ENCODE measurements at places on chromosomes 5 and 9.

GRCh38 chr5:161431963-161432362 is 114.6 kb downstream of the GABRB2 start:
- no peak for DNase-seq

DNA sequence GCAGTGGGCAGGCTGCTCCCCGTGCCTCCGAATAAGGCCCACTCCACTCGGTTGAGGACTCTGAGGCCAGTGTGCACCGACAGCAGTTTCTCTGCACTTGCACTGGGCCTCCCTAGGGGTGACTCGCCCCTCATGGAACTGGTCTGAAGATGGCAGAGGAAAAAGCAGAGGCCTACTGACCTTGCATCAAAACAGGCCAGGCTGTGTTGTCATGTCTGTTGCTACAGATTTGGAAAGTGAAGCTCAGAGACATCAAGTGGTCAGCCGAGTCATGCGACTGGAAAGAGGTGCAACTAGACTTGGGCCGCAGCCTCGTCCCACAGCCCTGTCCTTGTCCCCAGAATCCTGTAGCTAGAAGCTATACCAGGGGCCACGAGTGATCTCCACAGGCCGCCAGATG is 78.3 kb downstream of the DCP2 start:
- no peak for DNase-seq

- no peak for DNase-seq
Measured at GRCh38 chr9:91515074-91515687, 91.5 kb upstream of the NFIL3 start.

- no peak for DNase-seq
Measured at GRCh38 chr5:139363937-139364336, 19.2 kb downstream of the SLC23A1 start.

- no peak for DNase-seq
Measured at GRCh38 chr9:109742776-109743348, 37.1 kb upstream of the PALM2AKAP2 start.

DNA sequence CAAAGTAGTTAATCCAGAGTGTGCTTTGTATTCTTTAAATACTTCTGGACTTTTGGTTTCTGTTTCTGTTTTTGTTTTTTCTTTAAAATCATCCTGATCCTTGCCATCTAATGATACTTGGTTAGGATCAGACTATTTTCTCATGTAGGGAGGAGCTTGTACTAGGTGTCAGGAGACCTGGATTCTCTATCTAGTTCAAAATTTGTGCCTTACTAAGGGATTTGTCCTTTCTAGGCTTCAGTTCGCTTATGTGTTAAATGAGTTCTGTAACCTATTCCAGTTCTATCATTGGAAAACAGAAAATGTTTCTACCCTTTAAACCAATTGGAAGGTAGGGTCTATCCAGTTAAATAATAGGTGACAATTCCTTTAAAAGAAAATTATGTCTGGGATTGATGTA is 3.3 kb upstream of the MEF2C start:
- no peak for DNase-seq

DNA sequence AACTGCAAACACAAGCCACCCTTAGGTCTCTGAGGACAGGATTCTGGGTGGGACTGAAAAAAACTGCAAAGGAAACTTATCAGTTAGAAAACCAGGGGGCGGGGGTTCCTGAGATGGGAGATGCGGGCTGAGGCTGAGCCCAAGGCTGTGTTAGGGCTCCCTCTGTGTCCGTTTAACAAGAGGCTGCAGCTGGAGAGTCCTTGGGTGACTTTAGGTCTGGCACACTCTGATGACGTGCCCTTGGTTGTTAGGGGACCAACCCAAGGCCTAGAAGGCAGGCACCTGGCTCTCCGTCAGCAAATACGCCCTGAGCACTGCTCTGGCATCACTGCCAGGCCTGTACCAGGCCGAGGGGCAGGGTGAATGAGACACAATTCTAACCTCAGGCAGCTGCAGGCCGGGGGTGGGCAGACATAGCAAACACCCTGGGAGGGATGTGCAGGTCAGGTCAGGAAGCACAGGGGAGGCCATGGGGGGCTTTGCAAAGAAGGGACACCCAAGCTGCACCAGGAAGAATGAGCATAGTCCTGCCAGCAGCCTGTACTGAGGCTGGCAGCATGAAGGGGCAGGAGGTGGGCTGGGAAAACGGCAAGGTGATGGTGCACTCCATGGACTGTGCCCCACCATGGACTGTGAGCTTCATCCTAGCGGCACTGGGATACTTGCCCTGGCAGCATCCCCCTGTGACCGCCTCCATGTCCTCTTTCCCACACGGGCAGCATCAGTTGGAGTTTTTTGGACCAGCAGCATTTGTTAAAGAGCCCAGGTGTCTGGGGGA is 137.9 kb downstream of the GABBR2 start:
- no peak for DNase-seq

- DNase-seq = no peak
Measured at GRCh38 chr9:125761676-125762450, 14.7 kb downstream of the PBX3 start.

- DNase-seq = no peak
Measured at GRCh38 chr9:122860319-122861142, 32.1 kb upstream of the PDCL start.

DNA sequence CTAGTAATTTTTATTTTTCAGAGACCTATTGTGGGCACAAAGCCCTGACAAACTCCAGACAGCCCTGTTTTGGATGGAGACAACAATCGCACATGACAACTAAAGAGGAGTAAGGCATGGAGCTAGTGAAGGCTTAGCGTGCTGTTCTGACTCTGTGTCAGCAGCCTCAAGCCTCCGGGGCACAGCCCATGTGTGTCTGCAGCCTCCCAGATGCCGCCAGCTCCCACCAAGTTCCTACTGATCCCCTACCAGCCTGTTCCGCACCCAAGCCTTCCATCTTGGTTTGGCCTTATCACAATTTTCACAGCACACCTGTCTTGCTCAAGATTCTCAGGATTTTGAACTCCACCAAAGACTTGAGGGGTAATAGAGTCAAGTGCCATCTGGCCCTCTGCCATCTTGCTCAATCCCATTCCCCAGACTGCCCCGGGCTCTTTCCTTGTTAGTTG is 70.3 kb upstream of the SH3PXD2B start:
- no peak for DNase-seq

DNA sequence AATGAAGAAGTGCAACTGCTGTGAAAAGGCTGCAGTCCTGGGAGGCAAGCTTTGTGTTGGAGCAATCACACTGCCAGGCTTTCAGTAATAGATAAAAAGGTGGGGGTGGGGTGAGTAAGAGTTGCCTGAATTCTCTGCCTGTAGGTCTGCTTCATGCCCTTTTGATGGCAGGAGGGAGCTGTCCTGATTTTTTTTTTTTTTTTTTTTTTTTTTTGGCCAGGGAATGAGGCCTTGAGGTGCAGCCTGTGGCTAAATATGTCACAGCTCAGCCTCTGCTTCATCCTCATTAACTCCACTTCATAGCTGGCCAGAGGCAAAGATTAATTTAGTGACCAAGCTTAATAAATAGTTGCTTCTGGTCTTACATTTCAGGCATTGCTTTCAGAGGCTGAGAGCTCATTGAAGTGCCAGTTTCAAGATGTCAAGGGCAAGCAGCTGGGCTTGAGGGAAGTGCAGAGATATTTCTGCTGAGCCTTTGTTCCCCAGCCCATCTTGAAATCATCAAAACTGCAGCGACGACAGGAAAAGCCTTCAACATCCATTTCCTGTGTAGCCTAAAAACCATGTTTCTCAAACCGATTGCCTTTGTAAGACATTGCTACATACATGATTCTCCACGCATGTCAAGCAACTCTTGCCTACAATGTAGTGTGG is 134.7 kb downstream of the MACIR start:
- DNase-seq = no peak

GRCh38 chr9:136493567-136493971 is 10.7 kb upstream of the SEC16A start:
- DNase-seq = no peak

- no peak for DNase-seq
Measured at GRCh38 chr5:15570491-15570890, 70.5 kb downstream of the FBXL7 start.

GRCh38 chr9:69044240-69045219 is 9.0 kb downstream of the FXN start:
- DNase-seq = peak; percentile 15

GRCh38 chr5:129500101-129500500 is 40.0 kb downstream of the ADAMTS19 start:
- no peak for DNase-seq

GRCh38 chr5:177301503-177302165 is 1.9 kb downstream of the RAB24 start:
- no peak for DNase-seq

DNA sequence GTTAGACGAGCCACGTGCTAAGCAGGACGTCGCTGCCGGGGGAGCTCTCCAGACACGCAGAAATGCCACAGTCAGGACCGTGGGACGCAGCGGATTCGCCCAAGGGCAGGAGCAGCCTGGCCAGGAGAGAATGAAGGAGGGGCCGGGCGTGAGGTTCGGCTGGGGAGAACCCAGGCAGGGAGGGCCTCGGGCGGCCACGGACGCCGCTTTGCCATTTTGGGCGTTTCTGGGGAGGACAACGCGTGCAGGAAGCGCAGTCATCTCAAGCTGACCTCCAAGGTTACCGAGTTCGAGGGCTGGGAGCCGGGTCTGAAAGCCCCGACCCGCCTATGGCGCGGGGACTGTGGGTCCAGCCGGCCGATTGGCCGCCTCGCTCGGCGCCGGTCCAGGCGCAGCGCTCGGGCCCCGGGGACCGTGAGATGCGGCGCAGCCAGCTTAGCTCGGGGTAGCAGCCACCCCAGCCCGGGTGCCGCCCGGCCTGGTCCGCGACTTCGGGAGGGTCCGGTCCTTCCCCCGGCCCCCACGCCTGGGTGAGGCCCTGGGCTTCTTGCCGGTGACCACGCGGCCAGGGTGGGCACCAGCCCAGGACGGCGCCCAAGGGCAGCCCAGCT is 760 bp upstream of the MAN1B1 start:
- DNase-seq = no peak

DNA sequence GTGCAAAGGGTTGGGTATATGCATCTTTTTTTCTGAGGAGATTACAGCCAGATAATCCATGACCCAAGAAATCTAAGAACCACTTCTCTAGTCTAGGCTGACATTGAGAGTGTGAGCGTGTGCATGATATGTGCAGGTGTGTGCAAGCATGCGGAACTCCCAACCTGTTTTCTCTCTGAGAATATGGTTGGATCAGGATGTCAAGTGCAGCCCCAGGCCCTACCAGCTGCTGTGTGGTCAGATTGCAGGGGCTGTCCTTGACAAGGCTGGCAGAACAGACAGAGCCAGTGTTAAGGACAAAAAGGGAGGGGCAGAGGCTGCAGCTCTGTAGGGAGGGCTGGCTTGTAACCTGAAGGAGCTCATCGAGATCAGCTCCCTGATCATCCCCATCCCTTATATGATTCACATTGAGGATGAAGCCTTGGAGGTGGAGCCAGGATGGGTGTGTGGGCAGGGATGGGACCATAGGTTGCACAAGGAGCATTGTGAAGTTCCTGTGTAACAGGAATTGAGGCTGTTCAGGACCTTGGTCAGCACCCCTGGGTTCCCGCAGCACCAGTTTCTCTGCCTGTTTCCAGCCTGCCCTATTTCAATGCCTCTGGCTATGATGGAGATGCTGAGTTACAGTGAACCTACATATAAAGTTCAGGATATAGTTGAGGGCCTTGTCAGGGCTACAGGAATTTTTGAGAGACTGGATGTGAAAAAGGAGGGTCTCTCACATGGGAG is 52.6 kb upstream of the ARAP3 start:
- peak; percentile 77 for DNase-seq

- DNase-seq = no peak
Measured at GRCh38 chr9:125258832-125259534, 2.6 kb upstream of the GAPVD1 start.

GRCh38 chr5:36089989-36090388 is 23.3 kb upstream of the UGT3A2 start:
- peak; percentile 48 for DNase-seq

GRCh38 chr5:161645264-161645663 is 40.3 kb upstream of the GABRA6 start:
- no peak for DNase-seq

DNA sequence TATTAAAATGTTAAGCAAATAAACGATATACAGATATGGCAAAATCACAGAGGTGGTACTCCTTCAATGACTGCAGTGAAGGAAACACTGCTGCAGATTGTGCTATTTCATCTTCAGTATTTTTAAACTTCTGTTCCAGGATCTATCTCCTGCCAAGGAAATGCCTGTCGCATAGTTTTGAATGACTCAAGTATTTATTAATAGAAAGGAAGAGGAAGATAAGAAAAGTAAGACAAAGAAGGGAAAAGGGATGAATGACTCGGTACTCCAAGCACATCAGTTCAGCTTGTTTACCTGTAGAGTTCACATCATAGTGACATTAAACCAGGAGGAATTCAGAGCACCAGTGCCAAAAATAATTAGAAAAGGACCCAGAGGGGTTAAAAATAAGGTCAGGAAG is 5.1 kb upstream of the GPX8 start:
- no peak for DNase-seq

- no peak for DNase-seq
Measured at GRCh38 chr5:131593921-131594320, 41.1 kb downstream of the RAPGEF6 start.

- no peak for DNase-seq
Measured at GRCh38 chr5:180109920-180110319, 38.4 kb upstream of the RNF130 start.

GRCh38 chr5:103174147-103174546 is 54.0 kb downstream of the PPIP5K2 start:
- no peak for DNase-seq

GRCh38 chr5:13878357-13878756 is 66.1 kb downstream of the DNAH5 start:
- DNase-seq = no peak

GRCh38 chr9:88537761-88538091 is 2.7 kb downstream of the NXNL2 start:
- peak; percentile 27 for DNase-seq

GRCh38 chr9:7936163-7936562 is 136.6 kb upstream of the DMAC1 start:
- DNase-seq = no peak

GRCh38 chr5:119275601-119276173 is 80.1 kb upstream of the TNFAIP8 start:
- DNase-seq = no peak

DNA sequence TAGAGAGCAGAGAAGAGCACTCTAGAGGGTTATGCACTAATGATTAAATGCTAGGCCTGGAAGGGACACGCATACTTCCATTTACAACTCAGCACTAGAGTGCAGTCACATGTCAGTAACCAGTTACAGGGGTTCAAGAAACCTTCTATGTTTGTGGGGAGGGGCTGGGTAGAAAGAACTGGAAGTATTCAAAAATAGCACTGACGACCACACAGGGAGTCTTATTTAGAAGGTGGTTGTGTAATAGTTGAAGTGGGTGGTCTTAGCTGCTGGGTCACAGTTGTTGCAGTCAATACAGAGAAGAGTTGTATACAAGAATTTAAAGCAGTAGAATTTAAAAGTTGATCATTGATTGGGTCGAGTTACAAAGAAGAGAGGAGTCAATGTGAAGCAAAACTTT is 15.4 kb downstream of the AOPEP start:
- DNase-seq = no peak

DNA sequence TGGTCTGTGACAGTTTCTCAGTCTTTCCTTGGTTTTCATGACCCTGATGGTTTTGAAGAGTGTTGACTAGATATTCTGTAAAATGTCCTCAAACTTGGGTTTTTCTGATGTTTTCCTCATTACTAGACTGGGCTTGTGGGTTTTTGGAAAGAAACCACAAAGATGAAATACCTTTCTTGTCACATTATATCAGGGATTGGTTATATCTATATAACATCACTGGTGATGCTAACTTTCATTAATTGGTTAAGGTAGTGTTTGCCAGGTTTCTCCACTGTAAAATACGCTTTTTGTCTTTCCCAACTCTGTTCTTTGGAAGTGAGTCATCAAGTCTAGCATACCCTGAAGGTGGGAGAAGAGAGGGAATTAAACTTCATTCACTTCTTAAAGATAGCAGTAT is 3.3 kb upstream of the IL31RA start:
- DNase-seq = no peak

All from endothelial cell (in vitro differentiated cells).